NCI-H1694 treated with DMSO at 0.1 percent for 48 hours (cell line): ENCODE measurements at places on chromosomes 16 and 17.

DNA sequence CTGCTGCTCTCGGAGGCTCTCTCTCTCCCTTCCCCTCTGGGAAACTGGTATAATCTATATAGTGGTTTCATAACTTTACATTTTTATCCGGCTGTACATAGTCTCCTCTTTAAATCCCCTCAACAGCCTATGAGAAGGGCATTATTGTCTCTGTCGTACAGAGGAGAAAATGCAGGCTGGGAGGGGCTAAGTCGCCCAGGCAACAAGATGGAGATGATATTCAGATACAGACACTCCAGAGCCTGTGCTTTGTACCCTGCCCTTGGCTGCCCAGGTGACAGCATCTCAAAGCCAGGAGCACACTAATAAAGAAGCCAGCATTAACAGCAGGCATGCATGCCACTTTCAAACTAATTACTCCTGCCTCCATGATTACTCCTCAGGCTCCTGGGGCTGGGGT lies 4.7 kb upstream of the EIF1 start:
- no peak for DNase-seq

GRCh38 chr17:703081-703875 lies 11.4 kb downstream of the VPS53 start:
- DNase-seq: no peak

DNA sequence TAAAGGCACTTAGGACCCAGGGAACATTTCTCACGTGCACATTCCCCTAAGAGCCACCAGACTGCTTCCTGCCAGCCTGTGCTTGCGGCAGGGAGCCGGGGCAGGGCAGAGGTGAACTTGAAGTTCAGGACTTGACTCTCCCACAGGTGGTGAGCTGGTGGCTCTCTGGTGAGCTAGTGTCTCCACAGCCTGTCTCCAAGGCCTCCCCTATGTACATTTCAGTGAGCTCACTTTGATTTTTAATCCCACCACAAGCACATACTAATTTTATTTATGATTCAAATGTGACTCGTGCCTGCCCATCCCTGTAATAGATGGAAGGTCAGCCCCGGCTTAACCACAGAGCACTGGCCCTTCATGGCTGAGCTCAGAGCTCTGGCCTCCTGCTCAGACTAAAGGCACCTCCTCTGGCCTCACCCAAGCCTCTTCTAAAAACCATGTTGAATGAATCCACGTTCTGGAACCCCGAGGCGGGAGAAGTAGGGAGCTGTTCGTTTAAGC lies 9.2 kb downstream of the SNN start:
- no peak for DNase-seq

DNA sequence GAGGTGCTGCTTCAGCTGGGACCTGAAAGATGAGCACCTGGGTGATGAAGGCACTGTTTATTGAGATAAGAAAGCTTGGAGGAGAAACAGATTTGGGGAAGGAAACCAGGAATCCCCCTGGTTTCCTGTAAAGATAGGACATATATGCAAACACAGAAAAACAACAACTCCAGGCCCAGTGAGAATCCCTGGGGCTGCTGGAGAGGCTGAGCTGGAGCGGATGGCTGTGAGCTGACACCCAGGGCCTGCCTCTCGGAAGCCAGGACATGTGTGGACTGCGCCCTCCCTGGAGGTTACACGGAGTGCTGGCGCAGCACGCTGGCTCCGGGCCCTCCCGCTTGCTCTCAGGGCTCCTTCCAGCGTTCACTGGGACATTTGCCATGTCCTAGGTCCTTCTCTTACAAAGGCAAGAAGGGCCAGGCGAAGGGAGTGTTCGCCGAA lies 57.5 kb downstream of the CYB5B start:
- DNase-seq: no peak

DNA sequence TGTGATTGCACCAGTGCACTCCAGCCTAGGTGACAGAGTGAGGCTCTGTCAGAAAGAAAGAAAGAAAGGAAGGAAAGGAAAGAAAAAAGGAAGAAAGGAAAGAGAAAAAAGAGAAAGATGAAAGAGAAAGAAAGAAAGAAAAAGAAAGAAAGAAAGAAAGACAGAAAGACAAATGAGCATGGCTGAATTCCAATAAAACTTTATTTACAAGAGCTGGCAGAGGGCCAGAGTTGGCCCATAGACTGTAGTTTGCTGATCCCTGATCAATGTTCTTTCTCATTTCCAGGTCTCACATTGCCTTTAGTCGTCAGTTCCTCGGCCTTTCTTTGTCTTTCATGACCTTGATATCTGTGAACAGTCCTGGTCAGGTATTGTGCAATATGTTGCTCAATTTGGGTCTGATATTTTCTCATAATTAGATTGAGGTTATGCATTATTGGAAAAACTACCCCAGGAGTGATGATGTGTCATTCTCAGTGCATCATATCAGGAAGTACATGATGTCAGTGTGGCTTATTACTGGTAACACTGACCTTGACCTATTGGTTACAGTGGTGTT lies 68.5 kb upstream of the MED9 start:
- no peak for DNase-seq

GRCh38 chr17:72682605-72683004 lies 409.9 kb downstream of the SLC39A11 start:
- DNase-seq: no peak

GRCh38 chr16:84416407-84417321 lies 48.3 kb downstream of the ATP2C2 start:
- no peak for DNase-seq

DNA sequence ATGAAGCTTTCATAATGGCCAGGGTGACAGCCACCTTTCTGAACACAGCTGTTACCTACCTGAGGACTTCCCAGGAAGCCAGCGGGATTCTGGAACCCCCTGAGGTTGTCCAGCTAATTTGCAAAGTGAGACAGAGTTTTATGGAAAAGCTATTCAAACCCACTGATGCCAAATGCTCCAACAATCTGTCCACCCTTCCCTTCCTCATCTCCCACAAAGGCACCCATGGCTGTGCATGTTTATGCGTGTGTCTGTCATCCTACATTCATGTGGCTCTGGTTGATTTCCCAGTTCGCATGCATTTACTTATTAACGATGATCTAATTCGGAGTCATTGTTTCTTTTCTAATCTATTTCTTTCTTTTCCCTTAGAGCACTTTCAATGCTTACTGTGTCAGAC lies 217.1 kb downstream of the SLC39A11 start:
- DNase-seq: no peak

- no peak for DNase-seq
These were observed 232.3 kb downstream of the XYLT1 start for GRCh38 chr16:17238285-17239028.

DNA sequence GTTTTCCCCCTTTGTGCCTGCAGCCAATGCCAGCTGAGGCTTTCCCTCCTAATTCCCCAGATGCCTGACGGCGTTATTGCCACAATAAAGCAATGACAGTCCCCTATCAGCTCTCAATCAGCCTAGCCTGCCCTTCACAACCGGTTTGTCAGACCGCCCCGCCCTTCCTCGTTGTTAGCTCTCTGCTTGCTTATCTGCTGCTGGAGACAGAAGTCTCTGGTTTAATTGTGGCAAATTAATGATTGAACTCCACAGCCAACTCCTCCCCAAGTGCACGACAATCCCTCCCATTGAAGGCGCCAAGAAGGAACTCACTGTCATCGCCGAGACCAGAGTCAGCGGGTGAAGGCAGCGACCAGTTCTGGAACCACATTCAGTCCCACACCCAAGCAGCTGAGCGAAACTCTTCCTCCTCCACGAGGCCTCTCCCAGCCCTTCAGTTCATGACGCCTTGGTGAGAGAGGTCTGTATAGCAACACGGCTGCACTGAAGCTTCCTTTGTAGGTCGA lies 474.4 kb downstream of the SLC39A11 start:
- DNase-seq: no peak
